ENCODE measurements at places on chromosomes 6 and 20.

GRCh38 chr6:102619585-102619984 is 1226.1 kb downstream of the GRIK2 start:
- no peak for DNase-seq

GRCh38 chr20:43922614-43923013 is 8.0 kb downstream of the TOX2 start:
- no peak for DNase-seq

- DNase-seq: no peak
Observed at GRCh38 chr6:3427687-3428085, 29.2 kb downstream of the SLC22A23 start.

- DNase-seq: no peak
Observed at GRCh38 chr6:130138909-130139242, 83.9 kb downstream of the SAMD3 start.
